ENCODE measurements at places on chromosomes 6 and 20.
A peak's percentile ranks its signal among the peaks of the same experiment; 100 is the strongest.

DNA sequence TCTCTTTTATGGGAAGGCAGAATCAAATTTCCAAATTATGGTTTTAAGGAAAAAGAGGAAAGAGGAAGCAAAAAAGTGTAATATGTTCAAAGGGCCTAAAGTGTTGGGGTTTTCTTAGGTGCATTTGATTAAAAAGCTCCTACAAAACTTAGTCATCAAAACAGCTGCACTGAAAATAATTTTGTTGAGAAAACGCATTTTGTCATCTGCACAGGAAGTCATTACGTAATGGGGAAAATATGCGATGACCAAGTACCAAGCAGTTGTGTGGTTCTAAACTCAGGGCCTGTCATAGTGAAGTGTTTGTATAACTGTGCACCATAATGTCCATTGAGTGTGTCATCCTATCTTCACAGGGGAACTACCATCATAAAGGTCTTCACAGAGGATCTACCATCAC is 15.6 kb downstream of the HAO1 start:
- DNase-seq: peak; percentile 87

GRCh38 chr20:45279992-45280391 is 25.6 kb upstream of the SLPI start:
- no peak for DNase-seq

- no peak for DNase-seq
Measured at GRCh38 chr20:57898332-57898731, 188.5 kb upstream of the PMEPA1 start.

DNA sequence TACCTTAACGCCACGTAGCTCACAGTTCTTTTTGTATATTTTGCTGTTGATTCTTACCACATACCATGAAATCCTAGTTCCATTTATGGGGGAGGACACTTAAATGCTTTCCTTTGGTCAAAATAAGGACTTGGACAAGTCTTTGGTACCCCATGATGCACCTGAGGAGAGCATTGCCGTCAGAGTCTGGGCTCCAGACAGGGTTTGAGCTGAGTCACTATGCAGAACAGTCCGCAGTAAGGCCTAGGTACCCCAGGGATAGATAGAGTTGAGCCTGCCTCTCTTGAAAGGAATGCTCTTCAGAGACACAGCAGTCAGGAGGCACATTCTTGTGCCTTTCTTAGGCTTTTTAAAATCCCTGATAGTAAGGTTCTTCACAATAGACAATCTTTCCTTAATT is 6.0 kb downstream of the PARD6B start:
- DNase-seq: no peak

DNA sequence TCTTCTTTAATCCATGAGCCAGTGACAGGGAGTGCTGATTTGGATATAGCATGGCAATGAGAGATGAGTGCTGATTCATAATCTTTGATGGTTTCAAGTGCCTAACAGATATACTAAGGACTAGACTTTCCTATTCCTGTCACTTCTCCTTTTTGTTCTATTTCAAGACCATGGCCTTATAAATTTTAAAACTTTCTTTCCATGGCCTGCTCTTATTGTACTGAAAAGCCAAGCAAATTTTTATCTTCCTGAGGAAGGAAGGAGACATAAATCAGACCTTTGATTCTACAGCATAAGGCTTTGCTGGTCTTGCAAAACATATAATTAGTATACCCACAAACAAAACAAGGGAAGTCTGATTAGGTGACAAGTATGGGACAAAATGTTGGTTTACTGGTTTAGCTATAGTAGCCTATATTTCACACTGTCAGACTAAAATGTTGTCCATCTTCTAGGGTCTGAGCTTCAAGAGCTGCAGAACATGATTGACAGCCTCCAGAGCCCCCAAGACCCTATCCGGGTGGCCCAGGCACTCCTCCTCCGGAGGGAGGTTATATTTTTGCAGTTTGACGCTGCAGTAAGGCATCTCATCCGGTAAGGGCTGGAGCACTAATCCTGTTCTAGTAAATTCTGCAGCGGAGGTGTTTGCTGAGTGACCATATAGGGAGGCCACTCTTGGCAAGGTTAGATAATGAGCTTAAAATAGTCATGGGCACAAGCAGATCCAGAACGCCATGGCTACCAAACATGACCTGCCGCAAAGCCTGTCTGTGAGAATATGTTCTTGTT is 82.3 kb downstream of the CD164 start:
- DNase-seq: no peak

DNA sequence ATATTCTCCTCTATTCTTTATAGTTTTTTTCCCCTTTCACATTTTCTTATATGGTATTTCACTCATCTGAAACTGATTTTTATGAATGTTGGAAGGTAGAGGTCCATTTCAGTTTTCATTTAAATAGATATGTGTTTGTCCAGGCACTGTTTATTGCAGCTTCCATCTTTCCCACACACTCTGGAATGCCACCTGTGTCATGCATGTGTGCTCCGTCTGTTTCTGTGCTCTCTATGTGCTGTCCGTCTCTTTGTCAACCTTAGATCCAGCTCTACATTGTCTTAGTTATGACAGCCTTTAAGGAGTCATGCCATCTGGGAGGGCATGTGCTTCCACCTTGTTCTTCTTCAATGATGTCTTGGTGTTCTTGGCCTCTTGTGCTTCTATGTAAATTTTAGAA is 36.4 kb upstream of the RREB1 start:
- DNase-seq: no peak

GRCh38 chr6:10351791-10352190 is 63.1 kb downstream of the TFAP2A start:
- no peak for DNase-seq

- DNase-seq: peak; percentile 94
Measured at GRCh38 chr20:63627129-63627750, 339 bp upstream of the GMEB2 start.

DNA sequence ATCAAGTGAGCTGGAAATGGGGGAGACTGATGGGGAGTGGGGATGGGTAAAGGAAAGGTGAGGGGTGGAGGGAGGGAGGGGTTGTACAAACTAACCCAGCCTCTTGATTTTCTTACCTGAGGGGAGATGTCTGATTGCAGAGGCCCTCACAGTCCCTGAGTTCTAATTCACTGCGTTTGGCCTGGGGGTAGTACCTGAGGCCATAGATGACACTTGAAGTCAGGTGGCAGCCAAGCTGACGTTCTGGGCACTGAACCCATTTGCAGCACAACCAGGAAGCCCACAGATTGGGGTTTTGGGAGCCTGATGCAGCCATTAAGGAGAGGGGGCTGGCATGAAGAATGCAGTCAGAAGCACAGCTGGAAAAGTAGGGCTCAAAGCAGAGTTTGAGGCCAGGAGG is 153.8 kb upstream of the DTNBP1 start:
- no peak for DNase-seq

DNA sequence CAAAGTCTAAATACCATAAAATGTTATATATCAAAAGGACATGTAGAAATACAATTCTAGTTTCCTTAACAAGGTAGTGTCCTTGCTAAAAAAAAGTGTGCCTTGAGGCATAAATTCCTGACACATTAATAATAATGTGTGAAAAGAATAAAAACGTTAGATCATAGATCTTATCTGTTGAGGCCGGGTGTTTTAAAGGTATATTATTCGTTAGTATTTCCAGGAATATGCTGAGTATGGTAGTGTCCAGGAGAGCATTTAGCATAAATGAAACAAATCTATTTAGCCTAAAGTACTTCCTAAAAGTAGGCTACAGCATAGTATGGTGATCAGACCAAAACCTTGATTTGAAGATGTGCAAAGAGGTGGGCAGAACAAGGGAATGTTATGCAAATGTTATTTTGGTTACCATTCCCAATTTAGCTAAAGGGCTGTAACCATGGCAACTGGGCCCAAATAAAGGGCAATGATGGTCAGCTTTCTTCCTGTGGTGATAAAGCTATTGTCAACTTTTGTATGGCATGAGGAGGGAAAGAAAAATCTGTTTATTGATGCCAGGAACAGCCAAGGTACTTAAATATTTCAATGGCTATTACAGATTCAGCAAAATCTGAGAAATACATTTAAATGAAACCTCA is 18.9 kb downstream of the MKKS start:
- no peak for DNase-seq

DNA sequence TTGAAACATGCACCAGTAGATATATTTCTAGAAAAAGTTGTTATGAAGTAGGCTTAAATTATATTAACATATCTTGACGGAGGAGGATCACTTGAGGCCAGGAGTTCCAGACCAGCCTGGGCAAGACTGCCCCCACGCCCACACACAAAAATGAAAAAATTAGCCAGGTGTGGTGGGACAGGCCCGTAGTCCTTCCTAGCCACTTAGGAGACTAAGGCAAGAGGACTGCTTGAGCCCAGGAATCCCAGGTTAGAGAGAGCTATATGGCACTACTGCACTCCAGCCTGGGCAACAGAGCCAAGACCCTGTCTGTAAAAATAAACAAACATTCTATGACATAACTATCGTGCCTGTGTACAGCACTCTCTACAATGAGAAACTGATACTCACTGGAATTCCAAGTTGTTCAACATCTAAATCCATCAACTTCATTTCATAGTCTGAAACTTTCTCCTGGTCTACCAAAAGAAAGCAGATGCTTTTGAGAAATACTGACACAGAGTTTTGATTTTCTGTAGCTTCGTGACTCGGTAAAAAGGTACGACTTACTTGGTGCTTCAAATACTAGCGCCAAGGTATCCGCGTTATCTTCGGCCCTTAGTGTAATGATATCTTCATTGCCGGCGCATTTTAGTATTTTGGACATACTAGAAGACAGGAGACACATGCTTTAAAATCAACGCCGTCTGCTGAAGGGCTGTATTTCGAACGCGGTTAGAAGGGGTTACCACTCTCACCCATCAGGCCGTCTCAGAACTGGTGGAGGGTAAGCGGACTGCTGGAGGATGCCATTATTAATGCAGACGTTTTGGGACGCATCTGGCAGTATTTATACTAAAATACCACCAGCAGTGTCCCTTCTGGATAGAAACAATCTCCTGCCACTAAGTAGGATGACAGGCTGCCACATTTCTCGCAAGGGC is 1.3 kb downstream of the PCNA start:
- DNase-seq: no peak

DNA sequence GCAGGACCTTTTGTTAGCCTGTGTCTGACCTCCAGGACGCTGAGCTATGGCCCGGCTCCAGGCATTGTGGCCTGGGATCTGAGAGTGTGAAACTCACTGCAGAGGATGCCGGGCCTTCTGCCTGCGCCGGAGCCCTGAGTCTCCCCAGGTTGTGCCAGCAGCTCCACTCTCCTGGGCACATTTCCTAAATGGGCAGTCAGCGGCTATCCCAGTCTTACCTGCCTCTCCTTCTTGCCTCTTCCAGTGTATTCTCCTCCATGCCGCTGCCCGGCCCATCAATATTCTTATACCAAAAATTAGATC is 397.8 kb downstream of the CDH4 start:
- no peak for DNase-seq

GRCh38 chr6:165844801-165845364 is 181.8 kb upstream of the PDE10A start:
- no peak for DNase-seq

DNA sequence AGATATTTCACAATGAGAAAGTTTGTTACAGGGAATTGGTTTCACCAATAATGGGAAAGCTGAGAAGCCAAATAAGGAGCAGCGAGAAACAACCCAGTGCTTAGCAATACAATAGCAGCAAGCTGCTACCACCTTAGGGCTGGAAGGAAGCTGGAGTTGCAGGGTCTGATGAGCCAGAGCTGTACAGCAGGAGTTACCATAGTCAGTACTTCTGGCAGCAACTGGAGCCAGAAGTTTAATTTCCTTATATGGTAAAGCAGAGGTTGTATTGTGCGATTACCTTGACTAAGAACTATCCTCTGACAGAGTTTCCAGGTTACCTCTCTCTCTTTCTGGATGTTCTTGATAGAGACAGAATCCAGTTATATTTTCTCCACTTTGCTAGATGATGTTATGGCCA is 137.1 kb upstream of the OLIG3 start:
- DNase-seq: no peak

- DNase-seq: no peak
Measured at GRCh38 chr6:71649915-71650314, 236.4 kb upstream of the RIMS1 start.

DNA sequence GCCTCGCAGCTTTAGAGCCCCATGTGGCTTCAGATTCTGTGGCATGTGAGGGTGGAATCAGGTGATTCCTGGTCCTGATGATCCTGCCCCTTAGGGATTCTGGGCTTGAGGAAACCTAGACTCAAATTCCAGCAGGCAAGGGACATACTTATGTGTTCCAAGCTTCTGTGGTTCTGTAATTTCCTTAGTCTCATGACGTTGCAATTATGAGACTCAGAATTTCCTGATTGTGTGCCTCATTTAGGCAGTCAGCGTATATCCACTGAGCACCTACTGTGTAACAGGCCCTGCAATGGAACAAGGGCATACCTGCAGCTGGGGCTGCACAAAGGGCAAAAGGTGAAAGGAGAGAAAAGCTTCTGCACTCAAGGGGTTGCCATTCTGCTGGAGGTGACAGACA is 11.6 kb upstream of the BPIFB4 start:
- no peak for DNase-seq

DNA sequence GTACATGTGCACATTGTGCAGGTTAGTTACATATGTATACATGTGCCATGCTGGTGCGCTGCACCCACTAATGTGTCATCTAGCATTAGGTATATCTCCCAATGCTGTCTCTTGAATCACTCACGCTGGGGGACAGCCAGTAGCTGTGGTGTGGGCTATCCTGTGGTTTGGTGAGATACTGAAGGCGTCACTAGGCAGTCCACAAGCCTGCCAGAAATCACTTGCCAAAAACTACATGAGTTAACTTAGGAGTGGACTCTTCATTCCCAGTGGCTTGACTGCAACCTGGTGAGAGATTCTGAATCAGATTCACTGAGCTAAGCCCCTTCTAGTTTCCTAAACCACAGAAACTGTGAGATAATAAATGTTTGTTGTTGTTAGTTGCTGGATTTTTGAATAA is 191.3 kb downstream of the TSHZ2 start:
- peak; percentile 79 for DNase-seq

- no peak for DNase-seq
Measured at GRCh38 chr20:39534846-39535245, 572.7 kb downstream of the DHX35 start.

DNA sequence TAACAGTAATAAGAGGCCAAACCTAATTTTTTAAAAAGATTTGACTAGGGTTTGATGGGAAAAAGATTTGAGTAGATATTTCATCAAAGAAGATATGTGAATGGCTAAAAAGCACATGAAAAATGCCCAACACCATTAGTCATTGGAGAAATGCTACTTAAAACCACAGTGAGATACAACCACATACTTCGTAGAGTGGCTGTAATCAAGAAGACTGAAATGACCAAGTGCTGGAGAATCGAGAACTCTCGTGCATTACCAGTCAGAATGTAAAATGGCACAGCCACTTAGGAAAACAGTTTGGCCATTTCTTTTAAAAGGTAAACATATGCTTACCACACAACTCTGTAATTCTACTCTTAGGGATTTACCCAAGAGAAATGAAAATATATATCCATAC is 175.5 kb downstream of the EYA2 start:
- DNase-seq: no peak

GRCh38 chr6:118524686-118525085 is 23.4 kb upstream of the PLN start:
- DNase-seq: no peak

- no peak for DNase-seq
Measured at GRCh38 chr6:135087403-135087802, 32.8 kb upstream of the HBS1L start.

GRCh38 chr6:113686049-113686448 is 171.1 kb upstream of the MARCKS start:
- DNase-seq: no peak
